ENCODE measurements at places on chromosomes 12 and 14. TPM values are rescaled to one million over a fixed set of nuclear protein-coding genes. Genes with fewer than 3 reads are reported as not detected.

- no peak for DNase-seq
Measured at GRCh38 chr14:91413547-91414474, 3.8 kb downstream of the CCDC88C start.

DNA sequence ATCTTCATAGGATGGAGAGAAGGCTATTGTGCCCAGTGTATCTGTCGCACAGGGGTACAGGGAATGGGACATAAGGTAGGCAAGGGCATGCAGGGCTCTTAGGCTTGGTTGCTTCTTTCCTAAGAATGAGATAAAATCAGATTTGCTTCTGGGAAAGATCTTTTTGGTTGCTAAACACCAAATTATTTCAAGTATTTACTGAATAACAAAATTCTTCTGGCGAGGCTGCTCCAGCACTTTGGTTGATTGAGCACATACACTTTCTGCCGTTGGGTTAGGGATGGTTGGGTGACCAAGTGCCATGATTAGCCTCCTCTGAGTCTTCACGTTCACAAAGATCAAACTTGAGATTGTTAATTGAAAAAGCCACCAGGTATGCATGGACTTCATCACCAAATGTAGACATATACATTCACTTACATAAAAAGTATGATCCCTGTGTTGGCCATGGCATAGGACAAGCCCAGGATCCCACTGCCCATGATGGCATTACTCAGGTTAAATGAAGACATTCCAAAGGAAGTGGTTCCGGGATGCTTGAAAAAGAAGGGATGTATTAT, 38.2 kb downstream of the SLC38A4 start:
- no peak for DNase-seq

GRCh38 chr12:69467366-69467765, 2.8 kb upstream of the FRS2 start:
- no peak for DNase-seq

- DNase-seq = no peak
Measured at GRCh38 chr14:55912344-55912743, 205.9 kb upstream of the PELI2 start.

The WNT1 gene
- total RNA-seq = not detected

- no peak for DNase-seq
Measured at GRCh38 chr12:52740584-52740983, 36.6 kb downstream of the KRT76 start.

The NUDT4 gene
- total RNA-seq = 91.7 TPM

- DNase-seq = no peak
Measured at GRCh38 chr12:93767524-93767863, 90.3 kb downstream of the CRADD start.

- no peak for DNase-seq
Measured at GRCh38 chr12:55051197-55051947, 31.6 kb downstream of the NEUROD4 start.

The TMPRSS12 gene
- not detected for total RNA-seq

GRCh38 chr12:4535092-4535491, 3.6 kb upstream of the RAD51AP1 start:
- DNase-seq = no peak

The CCDC177 gene
- total RNA-seq = not detected

The PRB2 gene
- not detected for total RNA-seq

GRCh38 chr14:93587330-93587729, 156.6 kb downstream of the UNC79 start:
- no peak for DNase-seq

- DNase-seq = no peak
Measured at GRCh38 chr14:97166497-97166896, 369.3 kb downstream of the VRK1 start.

- no peak for DNase-seq
Measured at GRCh38 chr14:75274899-75275569, 3.6 kb upstream of the FOS start.
